ENCODE measurements at places on chromosomes 2 and 18.

DNA sequence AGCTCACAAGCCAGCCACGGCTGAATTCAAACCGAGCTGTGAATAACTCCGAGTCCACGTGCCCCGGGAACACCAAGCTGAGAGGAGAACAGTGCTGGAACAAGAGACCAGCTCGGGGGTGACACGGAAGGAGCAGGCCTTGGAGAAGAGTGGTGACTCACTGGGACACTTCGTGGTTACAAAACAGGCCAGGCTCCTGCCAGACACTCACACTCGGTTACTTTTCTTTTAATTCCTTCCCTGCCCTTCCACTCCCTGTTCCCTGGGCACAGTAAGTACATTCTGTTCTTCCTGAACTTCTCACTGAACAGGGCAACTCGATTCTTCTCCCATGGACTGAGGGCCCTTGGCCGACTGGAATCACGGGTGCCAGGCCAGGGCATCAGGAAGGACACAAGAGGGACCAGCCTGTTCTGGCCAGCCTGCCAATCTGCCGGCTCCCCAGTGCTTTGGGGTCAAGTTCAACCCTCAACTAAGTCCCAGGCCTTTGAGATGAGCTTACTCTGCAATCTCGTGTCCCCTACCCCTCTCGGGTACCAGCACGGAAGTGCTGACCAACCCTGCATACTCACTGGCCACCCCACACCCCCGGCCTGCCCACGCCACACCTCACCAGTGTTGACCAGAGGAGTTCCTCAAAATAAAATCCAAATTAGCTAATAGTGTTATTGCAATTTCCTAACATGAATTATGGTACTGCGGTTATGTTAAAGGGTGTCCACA lies 87.5 kb downstream of the TFCP2L1 start:
- no peak for DNase-seq

DNA sequence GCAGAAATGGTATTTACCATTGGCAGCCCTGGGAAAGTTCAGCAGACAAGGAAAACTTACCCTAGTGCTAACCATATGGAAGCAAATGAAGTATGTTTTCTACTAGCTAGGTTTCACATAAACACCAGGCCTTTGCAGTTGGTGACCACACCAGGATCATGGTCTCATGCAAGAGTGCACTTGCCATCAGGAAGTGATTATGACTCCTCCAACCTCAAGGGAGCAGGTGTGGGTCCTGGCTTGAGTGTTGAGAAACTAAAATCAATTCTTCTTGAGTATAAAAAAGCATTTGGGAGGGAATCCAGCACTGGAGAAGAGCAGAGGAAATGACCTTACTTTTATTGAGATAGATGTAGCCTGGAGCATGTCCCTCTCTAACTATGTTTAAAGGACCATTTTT lies 56.8 kb upstream of the SPAG16 start:
- no peak for DNase-seq

GRCh38 chr2:241762321-241762932 lies 14.2 kb upstream of the GAL3ST2 start:
- DNase-seq: no peak

DNA sequence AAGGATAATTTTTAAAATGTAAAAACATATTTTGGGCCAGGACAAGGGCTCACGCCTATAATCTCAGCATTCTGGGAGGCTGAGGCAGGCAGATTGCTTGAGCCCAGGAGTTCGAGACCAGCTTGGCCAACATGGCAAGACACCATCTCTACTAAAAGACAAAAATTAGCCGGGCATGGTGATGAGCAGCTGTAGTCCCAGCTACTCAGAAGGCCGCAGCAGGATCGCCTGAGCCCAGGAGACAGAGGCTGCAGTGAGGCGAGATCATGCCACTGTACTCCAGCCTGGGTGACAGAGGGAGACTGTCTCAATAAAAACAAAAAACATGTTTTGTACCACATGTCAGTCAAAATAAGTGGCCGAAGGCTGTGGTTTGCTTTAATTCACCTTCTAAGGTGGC lies 122.5 kb downstream of the HDAC4 start:
- DNase-seq: no peak

DNA sequence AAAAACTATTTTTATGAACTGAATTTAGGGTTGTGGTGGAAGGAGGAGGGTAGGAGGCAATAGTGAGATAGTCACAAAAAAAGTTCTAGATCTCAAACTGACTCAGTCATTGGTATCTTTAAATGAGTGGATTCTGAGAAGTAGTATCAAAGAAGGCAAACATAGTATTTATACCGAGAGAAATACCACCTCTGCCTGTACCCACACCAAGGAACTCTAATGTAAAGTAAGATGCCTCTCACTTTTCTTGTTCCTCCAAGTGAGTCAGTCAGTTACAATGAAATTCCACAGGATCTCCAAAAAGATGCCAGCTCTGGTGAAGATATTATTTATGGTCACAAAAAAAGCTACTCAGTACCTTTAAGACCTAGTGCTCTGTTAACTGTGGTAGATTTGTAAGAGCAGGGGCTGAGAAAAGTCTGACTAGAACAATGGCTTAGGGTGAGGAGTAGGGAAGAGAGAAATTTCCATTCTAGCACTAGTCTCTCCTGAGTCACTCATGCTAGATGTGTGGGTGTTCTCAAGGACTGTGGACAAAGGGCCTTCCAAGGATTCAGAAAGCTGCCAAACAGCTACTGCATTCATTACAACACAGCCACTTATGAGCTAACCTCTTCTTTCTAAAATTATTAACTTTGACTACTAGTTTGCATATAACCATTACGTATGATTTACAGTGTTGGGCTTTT lies 36.3 kb downstream of the YWHAQ start:
- no peak for DNase-seq
